ENCODE measurements at places on chromosomes 12 and 14.

DNA sequence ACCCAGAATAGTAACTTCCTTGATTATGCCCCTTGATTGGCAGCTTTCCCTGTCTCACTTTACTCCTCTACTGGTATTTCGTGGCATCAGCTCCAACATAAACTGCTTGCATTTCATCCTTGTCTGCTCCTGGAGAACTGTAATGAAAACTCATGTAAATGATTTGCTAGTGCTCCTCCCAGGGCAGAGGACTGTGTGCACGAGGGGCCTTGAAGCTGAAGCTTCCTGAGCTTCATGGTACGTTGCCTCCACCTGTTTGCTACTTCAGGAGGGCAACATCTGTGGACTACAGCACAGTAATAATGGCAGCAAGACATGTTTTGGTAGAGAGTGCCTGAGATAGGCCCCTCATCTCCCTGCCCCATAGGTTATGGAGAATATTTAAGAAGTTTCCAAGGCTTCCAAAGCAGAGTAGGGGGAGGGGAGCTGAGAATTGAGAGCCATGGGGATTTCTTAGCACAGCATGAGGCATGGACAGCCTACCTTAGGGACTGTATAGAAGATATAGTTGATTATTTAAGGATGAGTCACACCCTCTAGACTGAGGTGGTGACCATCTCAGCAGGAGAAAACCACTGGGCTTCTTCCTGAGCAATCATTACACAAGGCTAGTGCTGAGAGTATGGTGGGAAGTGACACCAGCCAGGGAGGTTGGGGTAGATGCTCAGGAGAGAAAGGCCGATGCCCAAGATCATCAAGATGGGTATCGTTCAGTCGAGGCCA lies 29.5 kb downstream of the CCDC198 start:
- DNase-seq: no peak

DNA sequence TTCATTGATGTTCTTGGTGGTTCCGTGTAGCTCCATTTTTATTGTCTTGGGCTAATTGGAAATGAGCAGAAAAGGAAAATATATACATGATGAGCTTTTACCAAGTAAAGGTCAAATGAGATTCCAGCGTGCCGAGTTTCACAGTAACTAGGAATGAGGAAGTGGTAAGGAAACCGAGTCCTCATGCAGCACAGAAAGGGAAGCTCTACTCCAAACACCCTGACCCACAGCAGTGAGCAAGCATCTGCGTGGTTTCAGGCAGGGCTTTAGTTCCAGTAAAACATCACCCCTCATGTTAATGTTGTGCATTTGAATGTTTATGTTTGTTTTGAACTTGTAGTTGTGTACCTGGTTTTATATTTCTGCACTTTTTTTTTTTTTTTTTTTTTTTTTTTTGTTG lies 208.0 kb downstream of the SLC41A2 start:
- DNase-seq: no peak

GRCh38 chr14:95237121-95237957 lies 80.0 kb upstream of the DICER1 start:
- no peak for DNase-seq

DNA sequence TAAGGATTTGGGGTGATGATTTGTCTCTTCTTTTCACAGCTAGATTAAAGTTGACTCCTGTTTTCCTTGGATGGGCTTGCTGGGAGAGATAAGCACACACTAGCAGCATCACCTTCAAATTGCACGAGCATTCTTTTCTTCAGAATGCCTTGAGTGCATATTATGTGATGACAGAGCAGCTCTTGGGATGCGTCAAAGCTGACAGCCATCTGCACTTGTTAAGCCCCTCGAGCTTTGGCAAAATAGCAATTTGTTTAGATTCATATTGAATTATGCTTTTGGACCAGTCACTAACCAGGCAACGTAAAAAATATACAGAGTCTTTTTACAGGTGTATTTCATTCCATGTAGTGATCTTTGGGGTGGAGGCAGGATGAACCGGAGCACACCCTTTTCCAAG lies 407.0 kb downstream of the FUT8 start:
- no peak for DNase-seq

DNA sequence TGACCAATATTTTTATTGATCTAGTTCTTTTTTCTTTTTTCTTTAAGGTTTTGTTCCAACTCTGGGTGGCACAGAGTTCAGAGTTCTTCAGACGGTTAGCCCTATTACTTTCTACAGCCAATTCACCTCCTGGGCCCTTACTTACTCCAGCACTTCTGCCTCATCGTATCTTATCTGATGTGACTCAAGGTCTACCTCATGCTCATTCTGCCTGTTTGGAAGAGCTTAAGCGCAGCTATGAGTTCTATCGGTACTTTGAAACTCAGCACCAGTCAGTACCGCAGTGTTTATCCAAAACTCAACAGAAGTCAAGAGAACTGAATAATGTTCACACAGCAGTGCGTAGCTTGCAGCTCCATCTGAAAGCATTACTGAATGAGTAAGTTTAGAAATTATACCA lies 64.7 kb downstream of the VEZT start:
- no peak for DNase-seq

DNA sequence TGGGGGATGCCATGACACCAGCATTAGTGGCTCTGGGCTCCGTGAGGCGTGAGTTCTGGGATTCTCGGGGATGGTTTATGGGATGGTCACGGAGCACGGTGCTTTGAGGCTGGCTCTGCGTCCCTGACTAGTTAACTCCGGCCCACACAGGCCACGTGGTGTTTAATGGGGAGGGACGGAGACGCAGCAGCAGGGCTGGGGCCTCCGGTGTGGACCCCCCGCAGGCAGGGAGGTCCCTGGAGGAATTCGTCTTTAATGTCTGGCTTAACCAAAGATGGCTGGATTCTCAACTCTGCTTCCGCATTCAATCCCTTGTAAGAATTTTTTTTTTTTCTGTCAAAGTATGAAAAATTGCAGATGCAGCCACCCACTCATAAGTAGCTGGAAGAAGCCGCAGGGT lies 86.4 kb upstream of the RFLNA start:
- no peak for DNase-seq

- DNase-seq: no peak
These were observed 109.1 kb upstream of the MAX start for GRCh38 chr14:65211341-65211987.

- DNase-seq: no peak
These were observed 39.6 kb downstream of the HECTD4 start for GRCh38 chr12:112342587-112342986.

- DNase-seq: no peak
These were observed 335.2 kb downstream of the BMP4 start for GRCh38 chr14:53621433-53621832.

DNA sequence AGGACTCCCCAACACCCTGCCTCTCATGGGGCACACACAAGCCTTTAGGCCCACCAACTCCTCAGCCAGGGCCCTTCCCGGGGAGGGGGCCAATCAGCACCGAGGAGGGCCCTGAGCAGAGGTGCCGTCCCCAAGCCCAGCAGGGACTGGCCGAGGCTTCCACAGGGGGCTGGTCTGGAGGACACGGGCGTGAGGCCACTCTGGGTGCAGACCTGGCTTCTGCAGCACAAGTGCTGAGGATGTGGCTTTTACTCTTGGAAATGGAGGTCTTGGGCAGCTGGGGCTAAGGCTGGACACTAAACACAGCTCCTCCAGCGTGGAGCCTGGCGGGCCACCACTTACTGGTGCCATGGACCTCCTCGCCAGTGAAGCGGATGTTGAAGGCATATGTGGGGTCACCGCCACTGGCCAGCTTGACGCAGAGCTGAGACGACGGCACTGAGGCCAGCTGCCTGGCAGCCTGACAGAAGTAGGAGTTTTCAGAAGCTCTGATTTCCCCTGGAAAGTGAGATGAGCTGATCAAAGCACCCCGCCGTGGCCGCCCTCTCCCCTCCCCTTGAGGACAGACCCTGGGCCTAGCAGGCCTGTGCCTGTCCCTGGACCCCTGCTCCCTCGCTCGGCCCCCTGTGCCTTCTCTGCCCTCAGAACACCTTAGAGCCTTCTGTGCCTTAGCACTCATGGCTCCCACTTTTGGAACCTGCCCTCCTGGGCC lies 44.0 kb downstream of the TRAFD1 start:
- DNase-seq: no peak

- no peak for DNase-seq
These were observed 32.9 kb downstream of the MAP1LC3B2 start for GRCh38 chr12:116591855-116592637.

DNA sequence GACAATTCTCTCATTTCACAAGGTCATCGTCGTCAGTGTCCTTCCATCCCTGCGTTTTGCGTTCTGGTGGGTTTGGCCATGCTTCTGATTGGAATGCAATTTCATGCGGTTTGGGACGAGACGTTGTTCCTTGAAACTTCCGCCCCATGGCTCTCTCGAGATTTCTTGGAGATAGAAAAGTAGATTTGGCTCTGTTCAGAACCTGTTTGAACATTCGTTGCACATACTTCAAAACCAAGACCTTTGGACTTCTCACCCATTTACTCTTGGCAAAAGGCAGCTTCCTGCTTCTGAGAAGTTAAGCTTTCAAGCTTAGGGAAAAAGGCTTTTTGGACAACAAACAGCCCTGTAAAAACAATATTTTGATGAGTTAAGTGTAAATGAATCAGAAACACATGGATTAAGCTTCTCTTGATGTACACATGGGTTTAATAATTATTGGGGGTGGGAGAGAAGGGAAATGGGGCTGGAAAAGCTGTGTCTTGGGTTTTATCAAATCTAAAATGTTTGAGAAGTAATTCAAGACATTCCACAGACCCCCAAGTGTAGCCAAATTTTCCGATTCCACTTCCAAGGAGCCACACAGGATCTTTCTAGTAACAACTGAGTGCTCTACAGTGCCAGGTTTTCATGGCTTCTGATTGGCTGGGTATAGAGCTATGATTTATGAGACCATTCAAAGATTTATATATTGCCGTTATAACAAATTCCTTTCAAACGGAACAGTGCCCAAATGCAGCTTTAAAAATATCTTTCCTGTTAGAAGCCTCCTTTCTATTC lies 467.2 kb downstream of the MED13L start:
- no peak for DNase-seq

DNA sequence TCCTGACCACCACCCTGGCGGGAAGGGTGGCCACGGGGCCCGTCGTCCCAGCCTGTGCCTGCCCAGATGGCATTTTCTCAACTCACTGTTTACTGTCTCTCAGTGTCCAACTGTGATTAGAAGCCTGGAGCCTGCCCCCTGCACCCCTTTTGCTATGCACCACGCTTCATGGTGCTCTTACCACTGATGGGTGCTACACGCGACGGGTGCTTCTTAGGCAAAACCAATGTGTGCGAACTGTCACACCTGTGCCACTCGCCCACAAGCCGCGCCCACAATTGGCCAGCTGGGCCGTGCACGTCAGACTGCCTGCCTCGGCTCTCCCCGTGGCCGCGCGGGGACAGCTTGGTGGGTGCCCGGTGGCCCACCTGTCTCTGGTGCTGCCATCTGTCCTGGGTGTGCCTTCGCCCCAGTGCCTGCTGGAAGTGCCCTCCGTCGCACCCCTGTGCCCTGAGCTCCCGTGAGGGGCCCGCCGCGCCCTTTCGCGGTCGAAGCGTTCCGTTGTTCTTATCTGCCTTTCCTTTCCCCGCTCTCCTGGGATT lies 15.1 kb upstream of the AMN start:
- no peak for DNase-seq

DNA sequence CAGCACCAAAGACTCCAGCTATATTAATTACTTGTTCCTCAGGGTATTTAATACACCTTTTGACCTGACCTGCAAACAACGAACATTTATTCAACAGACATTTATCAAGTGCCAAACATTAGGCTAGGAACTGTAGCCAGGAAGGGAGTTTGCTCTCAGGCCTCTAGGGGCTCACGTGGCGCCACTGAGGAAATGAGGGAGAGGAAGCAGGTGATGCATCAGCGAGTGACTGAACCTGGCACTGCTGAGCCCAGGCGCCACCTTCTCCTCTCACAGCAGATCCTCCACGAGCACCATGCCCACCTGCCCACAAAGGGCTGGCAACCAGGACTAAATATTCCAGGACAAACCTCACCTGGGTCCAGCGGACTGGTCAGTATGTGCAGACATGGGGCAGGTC lies 50.2 kb downstream of the SETD3 start:
- no peak for DNase-seq

DNA sequence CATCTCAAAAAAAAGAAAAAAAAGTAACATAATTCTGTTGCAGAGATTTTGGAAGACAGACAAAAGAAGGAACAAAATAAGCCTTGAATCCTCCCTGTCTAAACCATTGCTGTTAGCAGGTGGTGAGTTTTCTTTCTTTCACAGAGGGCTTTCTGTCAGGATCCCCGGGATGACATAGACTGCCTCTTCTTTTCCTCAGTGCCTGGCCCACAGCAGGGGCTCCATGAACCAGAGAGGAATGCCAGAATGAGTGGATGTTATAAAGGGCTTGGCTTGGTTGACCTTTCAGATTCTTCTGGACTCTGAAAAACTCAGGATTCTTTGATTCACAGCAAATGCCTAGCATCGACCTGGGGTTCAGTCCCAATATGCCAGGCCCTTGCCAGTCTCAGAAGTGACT lies 45.8 kb upstream of the CORO1C start:
- DNase-seq: no peak

GRCh38 chr12:108346727-108347710 lies 7.9 kb upstream of the CMKLR1 start:
- no peak for DNase-seq

- no peak for DNase-seq
These were observed 124.8 kb downstream of the ZFP36L1 start for GRCh38 chr14:68668028-68668427.

- DNase-seq: peak; percentile 61
These were observed 15.3 kb upstream of the ADSS1 start for GRCh38 chr14:104708606-104709268.

- no peak for DNase-seq
These were observed 7.8 kb downstream of the IRAK3 start for GRCh38 chr12:66196806-66197205.

DNA sequence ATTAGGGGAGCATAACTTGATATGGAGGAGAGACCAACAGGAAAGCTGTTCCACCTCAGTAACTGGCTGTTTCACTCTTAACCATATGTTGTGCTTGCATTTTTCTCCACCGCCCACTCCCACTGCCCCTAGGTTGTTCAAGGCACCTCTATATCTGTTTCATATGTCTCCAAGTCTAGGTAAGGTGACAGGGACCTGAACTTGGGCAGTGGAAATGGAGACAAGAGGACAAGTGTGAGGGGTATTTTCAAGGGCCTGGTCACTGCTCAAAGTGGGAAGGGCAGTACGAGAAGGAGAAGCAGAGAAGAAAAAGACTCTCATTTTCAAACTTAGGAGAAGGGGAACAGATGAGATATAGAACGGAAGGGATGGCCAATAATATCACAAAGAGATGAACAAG lies 3.1 kb downstream of the SLC38A1 start:
- no peak for DNase-seq

DNA sequence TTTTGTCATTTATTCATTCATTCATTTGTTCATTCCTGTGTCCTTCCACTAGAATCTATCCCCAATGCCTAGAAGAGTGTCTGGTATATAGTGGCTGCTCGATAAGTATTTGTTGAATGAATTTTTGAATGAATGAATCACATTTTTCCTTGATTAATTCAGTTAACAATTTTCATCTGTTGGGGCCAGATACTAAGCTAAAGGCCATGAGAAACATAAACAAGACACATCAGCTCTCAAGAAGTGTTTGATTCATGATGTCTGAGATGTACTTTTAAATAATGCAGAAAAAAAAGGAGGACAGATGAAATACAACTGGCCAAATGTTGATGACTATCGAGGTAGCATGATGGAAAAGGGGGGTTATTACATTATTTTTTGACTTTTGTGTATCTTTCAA lies 48.1 kb upstream of the TMED10 start:
- no peak for DNase-seq

- no peak for DNase-seq
These were observed 16.3 kb downstream of the DUSP16 start for GRCh38 chr12:12546314-12546772.
